M059J (cell line): ENCODE measurements at places on chromosomes 6 and 20. TPM values are rescaled to one million over a fixed set of nuclear protein-coding genes. Genes with fewer than 3 reads are reported as not detected.

DNA sequence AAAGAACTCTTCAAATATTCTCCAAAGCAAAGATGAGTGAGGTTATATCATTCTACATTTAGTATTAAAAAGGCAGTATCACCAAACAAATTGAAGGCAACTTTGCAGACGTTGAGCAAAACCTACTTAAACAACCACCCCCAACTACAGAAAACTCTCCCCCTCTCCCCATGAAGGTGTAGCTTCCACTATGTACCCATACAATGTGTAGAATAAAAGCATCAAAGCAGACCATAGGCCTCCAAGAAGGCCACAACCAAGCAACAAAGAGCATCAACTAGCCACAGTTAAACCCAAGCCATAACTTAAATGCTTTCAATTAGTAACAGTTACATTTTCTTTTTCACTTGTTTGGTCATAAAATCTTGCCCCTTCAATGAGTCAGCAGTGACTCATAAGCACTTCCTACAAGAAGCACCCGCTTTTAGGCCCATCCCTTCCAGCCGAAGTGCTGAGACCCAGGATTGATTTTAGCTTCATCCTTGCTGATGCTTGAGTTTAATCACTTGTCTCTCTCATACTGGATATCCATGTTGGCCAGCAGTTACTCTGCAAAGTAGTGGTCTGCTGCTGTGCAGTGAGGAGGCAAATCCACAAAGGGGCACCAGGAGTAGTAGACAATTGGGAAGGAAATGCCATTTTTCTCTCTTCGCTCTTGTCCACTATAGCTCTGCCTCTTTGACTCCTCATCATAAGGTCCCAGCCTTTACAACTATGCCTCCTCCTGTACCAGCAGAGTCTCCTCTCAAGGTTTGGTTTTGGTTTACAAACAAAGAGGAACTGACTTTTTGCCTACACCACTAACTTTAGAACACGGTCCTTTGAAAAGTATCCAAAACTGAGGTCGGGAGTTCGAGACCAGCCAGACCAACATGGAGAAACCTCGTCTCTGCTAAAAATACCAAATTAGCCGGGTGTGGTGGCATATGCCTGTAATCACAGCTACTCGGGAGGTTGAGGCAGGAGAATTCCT is 8.4 kb upstream of the NUP153 start:
- DNase-seq: peak; percentile 99

DNA sequence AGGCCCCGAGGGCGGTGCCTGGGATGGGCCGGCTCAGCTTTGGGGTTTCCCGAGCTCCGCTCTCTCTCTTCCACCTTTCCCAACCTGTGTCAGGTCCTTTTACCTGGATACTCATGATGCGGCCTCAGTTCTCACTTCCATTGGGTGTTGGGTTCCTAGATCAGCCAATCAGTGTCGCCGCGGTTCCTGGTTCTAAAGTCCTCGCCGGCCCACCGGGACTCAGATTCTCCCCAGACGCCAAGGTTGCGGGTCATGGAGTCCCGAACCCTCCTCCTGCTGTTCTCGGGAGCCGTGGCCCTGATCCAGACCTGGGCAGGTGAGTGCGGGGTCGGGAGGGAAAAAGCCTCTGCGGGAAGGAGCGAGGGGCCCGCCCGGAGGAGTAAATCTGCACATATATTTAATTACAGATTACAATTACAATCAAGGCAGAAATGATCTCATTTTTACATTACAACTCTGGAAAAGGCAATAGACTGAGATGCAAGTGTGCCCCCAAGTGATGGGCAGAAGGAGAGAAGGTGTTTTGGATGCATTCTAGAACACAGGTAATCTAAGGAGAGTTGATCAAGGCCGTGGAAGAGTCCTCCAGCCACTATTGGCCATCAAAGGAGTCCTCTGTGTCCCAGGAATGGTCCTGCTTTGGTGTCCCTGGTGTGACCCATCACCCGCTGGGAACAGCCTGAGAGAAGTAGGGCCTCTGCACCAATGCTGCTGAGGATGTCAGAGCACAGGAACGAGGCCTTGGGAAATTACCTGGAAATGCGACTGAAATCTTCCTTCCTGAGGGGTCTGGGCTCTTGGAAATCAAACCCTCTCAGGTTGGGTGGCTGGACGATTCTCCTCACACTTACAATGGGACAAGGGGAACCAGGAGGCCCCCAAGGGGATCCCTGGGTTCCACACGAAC is 34.7 kb upstream of the MICB start:
- DNase-seq: peak; percentile 96

DNA sequence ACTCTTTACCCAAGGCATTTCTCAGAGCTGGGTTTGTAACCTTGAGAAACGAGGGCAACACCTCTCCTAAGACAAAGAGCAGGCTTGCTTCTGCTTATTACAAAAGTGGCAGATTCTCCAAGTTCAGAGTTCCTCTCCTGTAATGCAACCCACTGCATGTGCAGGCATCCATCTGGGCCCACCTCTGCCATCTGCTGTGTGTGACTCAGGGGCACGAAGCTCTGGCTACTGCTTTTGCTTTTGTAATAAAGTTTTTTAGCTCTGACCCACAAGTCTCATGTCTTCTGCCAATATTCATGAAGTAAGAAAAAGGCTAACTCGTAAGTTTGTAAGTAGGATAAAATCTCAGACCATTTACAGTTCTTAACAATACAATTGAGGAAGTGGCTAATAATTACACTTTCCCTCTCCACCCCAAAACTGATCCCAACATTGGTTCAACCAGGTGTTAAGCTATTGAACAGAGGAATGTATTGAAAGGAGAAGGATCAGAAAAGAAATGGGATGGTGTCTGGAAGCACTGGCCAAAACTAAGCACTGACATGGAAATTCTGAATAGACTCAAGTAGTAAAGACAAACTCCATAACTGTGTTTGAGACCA is 51.7 kb upstream of the SMLR1 start:
- no peak for DNase-seq

Gene LAMA4
- total RNA-seq: 85.6 and 156 TPM in 2 replicates

DNA sequence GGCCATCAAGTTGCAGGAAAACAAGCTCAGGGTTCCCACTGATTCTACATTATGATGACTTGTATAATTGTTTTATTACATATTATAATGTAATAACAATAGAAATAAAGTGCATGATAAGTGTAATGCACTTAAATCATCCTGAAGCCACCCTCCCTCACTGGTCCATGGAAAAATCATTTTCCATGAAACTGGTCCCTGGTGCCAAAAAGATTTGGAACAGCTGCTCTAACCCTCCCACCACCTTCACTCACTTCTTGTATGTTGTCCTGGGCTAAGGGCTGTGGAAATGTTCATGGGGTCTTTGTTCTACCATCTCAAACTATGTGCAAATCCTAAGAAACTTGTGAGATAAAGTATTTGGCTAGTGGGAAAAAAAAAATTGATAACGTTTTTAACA is 133.8 kb downstream of the LRRC1 start:
- no peak for DNase-seq

DNA sequence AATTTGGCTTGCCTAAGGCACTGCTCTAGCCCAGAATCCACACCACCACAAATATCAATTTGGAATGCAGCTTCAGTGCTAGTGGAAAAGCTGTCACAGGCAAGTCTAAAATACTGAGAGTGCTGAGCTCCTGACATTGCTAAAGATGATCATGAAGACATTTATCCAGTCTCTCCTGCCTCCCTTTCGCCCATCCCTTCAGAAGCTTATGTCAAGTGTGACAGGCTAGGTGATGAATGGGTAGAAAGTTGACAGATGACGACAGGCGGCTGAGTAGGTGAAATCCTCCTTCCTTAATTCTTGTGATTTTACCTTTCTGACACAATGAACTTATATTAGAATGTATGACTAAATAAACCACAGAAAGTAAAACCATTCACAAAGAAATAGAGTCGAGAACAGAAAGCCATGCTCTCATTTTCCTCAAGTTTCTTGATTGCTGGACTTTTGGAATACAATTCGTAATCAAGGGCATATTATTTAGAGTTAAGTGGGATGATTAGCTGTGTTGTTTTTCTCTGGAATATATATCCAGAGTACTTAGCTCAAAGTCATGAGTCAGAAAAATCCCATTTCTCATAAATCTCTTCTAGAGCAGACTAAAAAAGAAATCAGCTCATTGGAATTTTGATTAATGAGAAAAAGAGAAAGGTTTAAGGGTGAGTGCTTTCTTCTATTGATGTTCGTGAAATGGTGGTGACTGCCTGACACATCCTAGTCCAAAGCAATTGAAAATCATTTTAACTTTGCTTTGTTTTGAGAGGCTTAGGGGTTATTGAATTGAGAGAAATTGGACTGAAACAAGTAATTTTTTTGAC is 1228.2 kb upstream of the CITED2 start:
- peak; percentile 86 for DNase-seq

Gene RPP21
- total RNA-seq: 106 and 156 TPM in 2 replicates

Gene SIRPD
- not detected in 2 replicates for total RNA-seq

- DNase-seq: no peak
Observed at GRCh38 chr6:136463743-136464142, 86.5 kb downstream of the MAP7 start.

GRCh38 chr6:151071295-151071694 is 168.5 kb upstream of the AKAP12 start:
- DNase-seq: peak; percentile 92

DNA sequence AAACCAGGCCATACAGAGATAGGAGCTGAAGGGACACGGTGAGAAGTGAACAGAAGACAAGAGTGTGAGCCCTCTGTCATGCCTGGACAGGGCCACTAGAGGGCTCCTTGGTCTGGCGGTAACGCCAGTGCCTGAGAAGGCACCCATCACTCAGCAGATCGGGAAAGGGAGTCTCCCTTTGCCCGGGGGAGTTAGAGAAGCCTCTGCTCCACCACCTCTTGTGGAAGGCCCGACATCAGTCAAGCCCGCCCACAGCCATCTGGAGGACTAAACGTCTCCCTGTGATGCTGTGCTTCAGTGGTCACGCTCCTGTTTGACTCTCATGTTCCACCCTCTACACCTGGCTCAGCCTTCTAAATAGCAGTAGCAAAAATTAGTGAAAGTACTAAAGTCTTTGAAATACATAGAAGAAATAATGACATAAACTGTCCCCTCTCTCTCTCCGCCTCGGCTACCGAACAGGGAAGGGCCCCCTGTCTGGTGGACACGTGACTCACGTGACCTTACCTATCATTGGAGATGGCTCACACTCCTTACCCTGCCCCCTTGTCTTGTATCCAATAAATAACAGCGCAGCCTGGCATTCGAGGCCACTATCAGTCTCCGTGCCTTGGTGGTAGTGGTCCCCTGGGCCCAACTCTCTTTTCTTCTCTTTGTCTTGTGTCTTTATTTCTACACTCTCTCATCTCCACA is 66.7 kb downstream of the RPP21 start:
- DNase-seq: peak; percentile 66

Gene PHACTR2
- 21.3 and 32.0 TPM in 2 replicates for total RNA-seq

DNA sequence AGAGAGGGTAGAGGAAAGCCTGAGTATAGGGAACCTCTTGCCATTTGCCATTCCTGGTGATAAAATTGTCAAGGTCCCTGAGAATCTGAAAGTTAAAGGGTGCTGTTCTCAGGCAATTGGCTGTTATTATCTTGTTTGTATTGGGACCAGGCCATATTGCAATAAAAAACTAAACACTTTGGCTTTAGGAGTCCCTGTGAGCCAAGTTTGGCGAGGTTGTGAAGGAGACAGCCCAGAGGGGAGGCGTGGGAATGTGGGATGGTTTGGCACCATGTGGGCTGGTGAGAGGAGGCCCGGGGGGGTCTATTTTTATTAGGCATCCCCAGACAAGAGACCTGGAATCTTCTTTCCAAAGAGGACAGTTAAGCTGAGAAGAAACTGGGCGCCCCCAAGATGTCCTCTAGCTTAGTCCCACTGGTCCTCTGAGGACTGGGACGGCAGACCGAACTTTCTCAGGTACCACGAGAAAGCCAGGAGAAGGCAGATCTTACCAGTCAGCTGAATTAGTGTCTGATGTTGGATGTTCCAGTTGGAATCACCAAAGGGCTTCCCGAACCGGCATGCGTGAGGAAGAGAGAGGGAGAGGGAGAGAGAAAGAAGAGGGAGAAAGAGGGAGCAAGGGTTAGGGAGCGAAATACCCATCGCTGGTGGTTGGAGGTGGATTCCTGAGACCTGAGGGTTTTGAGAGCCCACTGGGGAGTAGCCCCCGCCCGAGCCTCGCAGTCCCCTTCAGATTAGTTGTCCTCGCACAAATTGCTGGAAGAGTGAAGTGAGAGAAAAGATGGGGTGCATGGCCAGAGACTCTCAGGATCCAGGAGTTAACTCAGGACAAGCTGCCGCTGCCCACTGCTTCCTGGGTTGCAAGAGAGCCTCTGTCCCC is 24.4 kb downstream of the DYNLT1 start:
- DNase-seq: no peak

Gene RNF146
- total RNA-seq: 23.0 and 37.2 TPM in 2 replicates

Gene HUS1B
- 0.15 and 0.54 TPM in 2 replicates for total RNA-seq

DNA sequence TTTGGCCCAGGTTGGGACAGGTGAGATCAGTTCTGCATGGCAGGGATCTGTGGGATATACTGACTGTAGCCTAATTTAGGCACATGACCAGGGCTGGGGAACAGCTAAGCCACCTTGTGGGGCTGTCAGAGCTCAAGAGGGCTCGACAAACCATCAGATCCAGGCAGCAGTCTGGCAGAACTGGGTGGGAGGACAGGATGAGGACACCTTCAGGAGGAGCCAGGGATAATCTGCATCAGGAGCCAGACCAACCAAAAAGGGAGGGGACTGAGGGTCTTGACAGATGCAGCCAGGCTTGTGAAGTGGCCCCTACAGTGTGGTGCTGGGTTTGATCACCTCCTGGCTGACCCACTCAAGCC is 123.4 kb downstream of the MAFB start:
- peak; percentile 13 for DNase-seq

GRCh38 chr20:25676164-25676809 is 20.4 kb downstream of the ZNF337 start:
- peak; percentile 32 for DNase-seq

GRCh38 chr6:28303570-28303969 is 22.2 kb downstream of the PGBD1 start:
- no peak for DNase-seq

GRCh38 chr6:56804996-56805395 is 149.9 kb upstream of the BEND6 start:
- DNase-seq: peak; percentile 81

DNA sequence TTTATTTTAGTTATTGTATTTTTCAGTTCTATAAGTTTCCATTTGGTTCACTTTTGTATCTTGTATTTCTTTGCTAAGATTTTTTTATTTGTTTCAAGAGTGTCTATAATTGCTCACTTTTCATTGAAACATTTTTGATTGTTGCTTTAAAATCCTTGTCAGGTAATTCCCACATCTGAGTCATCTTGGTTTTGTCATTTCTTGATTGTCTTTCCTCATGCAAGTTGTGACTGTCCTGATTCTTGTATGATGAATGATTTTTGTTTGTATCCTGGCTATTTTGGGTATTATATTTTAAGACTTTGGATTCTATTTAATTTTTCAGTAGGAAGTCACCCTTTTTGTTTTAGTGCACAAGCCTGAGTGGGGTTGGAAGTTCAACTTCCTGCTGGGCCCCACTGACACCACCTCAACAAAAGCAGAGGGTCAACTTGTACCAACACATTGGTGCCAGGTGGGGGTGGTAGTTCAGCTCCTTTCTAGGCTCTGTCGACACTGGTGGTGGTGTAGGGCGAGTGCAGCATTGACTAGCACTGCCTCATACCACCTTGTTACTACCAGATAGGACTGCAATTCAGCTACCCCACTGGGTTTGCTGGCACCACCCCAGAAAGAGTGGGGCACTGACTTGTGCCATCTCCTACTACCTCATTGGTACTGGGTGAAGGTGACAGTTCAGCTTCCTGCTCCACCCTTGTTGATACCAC is 8.8 kb downstream of the RSPH3 start:
- peak; percentile 9 for DNase-seq

Gene THBS2
- 109 and 164 TPM in 2 replicates for total RNA-seq

GRCh38 chr20:3323398-3323797 is 84.1 kb downstream of the DNAAF9 start:
- peak; percentile 21 for DNase-seq

Gene CLPSL1
- not detected in 2 replicates for total RNA-seq

- peak; percentile 94 for DNase-seq
Observed at GRCh38 chr6:134464690-134465411, 146.9 kb upstream of the SGK1 start.

Gene SEL1L2
- not detected in 2 replicates for total RNA-seq

Gene ALDH8A1
- total RNA-seq: not detected in 2 replicates
